ENCODE measurements at places on chromosomes 1 and 21.

- no peak for DNase-seq
Measured at GRCh38 chr1:244163861-244164510, 112.9 kb downstream of the ZBTB18 start.

GRCh38 chr21:38531039-38531541, 32.8 kb upstream of the ERG start:
- DNase-seq = no peak

DNA sequence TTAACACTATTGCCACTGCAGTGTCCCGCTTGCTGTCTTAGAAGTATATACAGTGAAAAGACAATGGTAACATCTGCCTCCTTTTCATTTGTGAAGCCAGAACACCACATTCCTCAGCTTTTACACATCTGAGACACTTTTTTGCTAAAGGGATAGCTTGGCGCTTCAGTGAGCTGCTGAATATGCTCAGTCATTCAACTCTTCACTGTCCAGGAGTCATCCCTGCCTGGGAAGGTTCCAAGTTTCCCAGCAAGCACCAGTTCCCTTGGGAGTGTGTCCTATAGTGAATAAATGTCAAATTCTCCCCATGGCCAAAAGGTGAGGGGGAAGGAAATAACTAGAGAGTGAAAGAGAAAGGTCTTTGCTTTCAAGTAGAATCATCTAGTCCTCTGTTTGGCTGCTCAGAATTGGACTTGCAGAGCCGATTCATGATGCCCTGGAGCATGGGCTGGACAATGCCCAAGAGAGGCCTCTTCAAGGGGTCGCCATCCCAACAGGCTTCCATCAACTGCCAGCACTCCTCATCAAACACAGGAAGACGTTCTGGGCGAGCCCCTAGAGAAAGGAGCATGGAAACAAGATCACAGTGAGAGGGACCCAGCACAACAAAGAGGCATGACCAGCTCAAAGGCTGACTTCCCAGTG, 25.5 kb upstream of the RBBP5 start:
- DNase-seq = no peak

DNA sequence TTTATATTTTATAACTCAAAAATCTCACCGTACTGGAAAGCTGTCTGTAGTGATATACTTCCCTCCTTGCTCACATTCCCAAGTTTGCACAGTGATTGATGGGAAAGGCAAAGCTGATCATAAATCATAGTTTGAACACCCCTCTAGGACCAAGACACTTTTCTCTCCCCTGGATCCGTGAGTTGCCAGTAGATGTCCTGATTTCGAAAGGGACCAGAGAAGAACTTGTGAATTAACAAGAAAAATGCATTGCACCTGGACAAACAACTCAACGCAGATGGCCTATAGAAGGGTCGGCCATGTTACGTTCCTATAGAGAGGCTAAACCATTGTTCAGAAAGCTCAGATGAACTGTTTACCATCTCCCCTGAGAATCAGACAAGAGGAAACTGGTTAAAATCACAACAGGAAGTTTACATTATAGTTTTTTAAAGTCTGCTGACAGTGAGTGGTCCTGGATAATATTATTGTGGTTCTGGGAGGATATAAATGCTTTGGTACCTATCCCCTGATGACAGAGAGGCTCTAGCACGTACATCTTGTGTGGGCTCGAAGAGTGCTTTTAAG, 124.0 kb upstream of the SLC45A1 start:
- no peak for DNase-seq

- DNase-seq = no peak
Measured at GRCh38 chr1:176220100-176220689, 13.1 kb upstream of the COP1 start.

DNA sequence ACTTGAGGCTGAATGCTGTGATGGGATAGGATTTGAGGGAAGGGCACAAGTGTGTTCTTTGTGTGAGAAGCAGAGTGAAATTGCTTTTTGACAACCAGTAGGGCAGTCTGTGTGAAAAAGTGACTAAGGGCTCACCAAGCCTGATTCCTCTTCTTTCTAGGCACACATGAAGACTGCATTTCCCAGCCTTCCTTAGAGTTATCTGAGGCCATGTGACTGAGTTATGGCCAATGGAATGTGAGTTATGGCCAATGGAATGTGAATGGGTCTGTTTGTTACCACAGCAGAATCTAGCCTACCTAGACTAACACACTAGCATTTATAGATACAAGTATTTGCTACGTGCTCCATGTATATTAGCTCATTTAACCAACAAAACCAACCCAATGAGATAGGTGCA, 35.3 kb upstream of the DIRAS3 start:
- no peak for DNase-seq

DNA sequence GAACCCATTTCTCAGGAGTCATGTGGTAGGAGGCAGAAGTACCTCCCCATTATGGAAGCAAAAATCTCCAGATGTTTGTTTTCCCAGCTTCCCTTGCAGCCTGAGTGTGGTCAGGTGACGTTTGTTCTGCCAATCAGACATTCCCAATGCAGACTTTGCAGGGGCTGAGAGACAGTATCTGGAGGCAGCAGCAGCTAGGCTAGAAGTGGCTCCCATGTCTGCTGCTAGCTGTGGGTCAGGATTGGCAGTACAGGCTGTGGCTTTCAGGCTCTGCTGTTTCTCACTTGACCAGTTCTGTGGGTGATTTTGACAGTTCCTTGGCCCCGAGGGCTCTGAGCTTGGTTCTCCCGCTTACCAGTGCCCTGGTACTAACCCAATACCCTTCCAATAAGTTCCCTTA, 58.6 kb upstream of the NBPF3 start:
- no peak for DNase-seq

GRCh38 chr1:84946631-84947030, 50.3 kb downstream of the MCOLN2 start:
- no peak for DNase-seq

DNA sequence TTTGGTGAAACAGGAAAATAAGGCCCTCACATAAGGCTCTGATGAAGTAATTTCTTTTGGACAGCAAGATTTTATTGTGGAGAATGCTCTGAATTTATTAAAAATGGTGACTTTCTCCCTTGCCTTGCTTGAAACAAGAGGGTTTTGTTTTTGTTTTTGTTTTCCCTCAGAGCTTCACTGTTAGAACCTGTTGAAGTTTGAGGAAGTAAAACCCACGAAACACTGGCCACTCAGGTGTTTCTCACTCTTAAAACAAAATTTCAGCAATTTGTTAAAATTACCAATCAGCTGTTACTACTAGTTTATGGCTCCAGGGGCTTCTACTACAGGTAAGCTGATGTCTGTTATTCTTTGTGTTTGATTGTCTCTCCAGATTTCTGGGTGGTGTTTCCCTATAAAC, 112.6 kb upstream of the B3GALT2 start:
- no peak for DNase-seq

GRCh38 chr1:175656416-175656815, 87.0 kb downstream of the TNR start:
- no peak for DNase-seq

DNA sequence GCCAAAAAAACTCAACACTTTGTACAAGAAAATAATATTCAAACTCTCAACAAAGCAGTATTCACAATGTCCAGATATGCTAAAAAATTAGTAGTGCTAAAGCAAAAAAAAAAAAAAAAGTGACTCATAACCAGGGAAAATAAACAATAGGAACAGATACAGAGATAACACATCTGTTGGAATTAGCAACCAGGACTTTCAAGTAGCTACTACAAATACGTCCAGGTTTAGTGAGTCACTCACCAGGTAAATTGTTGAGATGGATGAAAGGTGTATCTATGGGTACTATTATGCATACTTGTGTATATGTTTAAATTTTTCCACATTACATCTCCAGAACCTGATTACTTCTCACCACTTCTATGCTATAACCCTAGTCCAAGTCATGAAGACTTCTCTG, 144.8 kb upstream of the SLC35F3 start:
- DNase-seq = no peak

DNA sequence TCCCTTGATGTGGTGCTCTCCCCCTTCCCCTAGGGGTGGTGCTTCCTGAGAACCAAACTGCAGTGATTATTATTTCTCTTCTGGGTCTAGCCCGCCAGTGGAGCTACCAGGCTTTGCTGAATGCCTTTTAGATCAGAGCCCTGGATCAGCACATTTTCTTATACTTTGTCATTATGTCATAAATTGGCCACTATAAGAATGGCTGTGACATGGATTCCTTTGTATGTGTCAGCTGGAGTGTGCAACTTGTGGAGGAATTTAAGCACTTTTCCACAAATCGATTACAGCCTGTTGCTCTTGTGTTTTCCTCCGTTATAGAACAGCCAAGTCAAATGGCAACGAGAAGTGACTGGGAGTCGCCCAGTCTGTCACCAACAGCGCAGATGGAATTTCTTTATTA, 273.3 kb downstream of the DUSP10 start:
- DNase-seq = no peak

DNA sequence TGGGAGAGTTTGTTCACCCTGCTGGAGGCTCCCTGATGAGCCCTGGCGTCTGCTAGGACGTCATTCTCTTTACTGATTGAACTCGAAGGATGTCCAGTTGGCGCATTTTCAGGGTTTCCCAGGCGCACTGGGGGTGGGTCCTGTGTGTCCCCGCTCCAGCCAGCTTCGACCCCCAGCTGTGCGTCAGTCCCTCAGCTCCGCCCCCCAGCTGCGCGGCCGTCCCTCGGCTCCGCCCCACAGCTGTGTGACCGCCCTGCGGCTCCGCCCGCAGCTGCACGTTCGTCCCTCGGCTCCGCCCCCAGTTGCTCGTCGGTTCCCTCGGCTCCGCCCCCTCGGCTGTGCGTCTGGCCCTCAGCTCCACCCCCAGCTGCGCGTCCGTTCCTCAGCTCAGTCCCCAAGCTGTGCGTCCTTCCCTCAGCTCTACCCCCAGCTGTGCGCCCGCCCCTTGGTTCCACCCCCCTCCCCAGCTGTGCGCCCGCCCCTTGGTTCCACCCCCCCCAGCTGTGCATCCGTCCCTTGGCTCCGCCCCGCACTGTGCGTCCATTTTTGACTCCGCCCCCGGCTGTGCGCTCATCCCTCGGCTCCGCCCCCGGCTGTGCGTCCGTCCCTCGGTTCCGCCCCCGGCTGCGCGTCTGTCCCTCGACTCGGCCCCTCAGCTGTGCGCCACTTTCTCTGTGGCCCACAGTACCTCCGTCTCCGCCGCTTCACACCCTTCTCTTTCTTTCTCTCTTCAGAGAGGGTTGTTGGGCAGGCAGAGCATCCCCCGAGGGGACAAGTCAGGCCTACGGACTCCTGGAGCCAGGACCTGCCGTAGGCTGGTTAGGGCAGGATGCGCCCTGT, 61.3 kb downstream of the FAAP20 start:
- peak; percentile 88 for DNase-seq

DNA sequence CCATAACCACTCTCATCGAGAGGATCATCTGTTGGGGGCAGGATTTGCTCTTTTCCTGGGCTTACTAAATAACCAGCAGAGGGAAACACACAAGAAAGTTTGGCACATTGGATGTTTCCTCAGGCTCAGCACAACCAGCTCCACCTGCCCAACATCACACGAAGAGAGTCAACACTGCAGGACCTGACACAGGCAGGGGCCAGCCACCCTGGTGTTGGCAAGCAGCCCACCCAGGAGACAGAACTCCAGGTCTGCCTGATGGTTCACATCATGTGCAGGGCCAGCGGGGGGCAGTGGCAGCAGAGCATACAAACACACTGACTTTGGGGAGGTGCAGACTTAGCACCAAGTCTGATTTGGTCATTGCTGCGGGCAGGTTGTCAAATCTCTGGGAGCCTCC, 182.3 kb upstream of the GALNT2 start:
- no peak for DNase-seq

DNA sequence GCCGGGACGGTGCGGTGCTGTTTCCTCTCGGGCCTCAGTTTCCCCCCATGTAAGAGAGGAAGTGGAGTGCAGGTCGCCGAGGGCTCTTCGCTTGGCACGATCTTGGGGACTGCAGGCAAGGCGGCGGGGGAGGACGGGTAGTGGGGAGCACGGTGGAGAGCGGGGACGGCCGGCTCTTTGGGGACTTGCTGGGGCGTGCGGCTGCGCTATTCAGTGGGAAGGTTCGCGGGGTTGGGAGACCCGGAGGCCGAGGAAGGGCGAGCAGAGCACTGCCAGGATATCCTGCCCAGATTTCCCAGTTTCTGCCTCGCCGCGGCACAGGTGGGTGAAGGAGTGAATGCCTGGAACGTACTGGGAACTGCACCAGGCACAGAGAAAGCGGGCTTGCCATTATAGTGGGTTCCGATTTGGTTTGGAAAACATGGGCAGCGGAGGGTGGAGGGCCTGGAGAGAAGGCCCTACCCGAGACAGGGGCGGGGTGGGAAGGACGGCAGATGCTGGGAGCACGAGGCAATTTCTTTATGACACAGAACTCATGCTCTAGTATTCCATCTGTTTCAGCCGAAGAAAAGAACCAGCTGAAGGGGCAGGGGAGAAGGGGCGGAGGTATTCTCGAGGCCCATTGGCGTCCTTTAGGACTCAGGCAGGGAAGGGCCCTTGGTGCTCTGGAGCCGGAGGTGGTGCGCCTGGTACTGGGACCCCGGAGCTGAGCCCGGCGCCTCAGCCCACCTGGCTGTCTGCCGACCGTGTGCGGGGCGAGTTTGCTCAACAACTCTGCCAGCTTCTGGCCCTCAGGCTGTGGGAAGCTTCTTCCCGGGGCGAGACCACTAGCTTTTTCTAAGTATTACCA, 960 bp downstream of the PCSK9 start:
- no peak for DNase-seq

GRCh38 chr1:54721719-54722118, 6.1 kb downstream of the TTC4 start:
- no peak for DNase-seq

DNA sequence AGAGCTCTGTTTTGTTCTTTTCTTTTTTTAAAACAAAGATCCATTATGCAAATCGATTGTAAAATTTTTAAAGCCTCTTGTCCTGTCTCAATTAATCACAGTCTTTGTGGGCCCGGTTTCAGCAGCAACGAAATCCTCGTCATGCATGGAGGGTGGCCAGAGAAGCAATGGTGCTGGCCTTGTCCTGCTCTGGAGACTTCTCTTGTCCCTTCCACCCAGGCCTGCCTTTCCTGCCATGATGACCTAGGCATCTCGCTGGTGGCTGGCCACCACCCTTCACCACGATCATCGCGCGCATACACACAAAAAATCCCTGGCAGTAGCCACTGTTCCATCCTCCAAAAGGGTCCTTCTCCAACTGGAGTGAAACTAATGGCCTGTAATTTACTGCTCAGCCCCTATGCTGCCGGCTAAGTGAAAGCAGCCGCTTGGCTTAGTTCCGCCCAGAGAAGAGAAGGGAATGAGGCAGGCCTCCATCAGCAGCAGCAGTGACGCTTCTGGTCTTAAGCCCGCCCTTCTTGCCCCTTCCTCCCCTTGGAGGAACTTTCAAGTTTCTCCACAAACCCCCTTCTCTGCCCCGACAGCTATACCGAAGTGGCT, 309.5 kb downstream of the NPHP4 start:
- DNase-seq = no peak

Measured in activated CD8-positive, alpha-beta memory T cell treated with anti-CD3 and anti-CD28 coated beads for 4 hours (primary cell).